ENCODE measurements at places on chromosomes 16 and 17. TPM values are rescaled to one million over a fixed set of nuclear protein-coding genes. Genes with fewer than 3 reads are reported as not detected.

Gene KRT222
- total RNA-seq = not detected

Gene FNDC8
- not detected for total RNA-seq

Gene KRTAP2-2
- not detected for total RNA-seq

Gene SEPTIN12
- not detected for total RNA-seq

GRCh38 chr17:58492238-58493121, 4.3 kb upstream of the HSF5 start:
- DNase-seq = no peak

- peak; percentile 88 for DNase-seq
Observed at GRCh38 chr16:19696328-19696727, 21.7 kb downstream of the KNOP1 start.

GRCh38 chr17:19868079-19868395, 301 bp upstream of the ULK2 start:
- no peak for DNase-seq

GRCh38 chr16:49278944-49279725, 2.5 kb downstream of the CBLN1 start:
- DNase-seq = no peak

- no peak for DNase-seq
Observed at GRCh38 chr16:11014136-11014535, 69.8 kb downstream of the CLEC16A start.

GRCh38 chr16:87384162-87384874, 742 bp upstream of the FBXO31 start:
- peak; percentile 68 for DNase-seq

- no peak for DNase-seq
Observed at GRCh38 chr17:80146121-80147034, 550 bp downstream of the EIF4A3 start.

DNA sequence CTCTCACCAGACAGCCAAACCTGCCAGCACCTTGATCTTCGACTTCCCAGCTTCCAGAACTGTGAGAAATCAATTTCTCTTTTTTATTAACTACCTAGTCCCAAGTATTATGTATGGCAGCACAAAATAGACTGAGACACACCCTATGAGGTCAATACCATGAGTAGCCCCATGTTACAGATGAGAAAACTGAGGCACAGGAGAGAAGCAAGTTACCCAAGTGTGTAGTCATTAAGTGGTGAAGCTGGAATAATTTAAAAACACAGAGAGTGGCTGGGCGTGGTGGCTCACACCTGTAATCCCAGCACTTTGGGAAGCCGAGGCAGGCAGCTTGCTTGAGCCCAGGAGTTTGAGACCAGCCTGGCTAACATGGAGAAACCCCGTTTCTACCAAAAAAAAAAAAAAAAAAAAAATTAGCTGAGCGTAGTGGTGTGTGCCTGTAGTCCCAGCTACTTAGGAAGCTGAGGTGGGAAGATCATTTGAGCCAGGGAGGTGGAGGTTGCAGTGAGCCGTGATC, 4.9 kb downstream of the NQO1 start:
- DNase-seq = no peak

- no peak for DNase-seq
Observed at GRCh38 chr17:48756830-48757251, 28.3 kb upstream of the HOXB13 start.

DNA sequence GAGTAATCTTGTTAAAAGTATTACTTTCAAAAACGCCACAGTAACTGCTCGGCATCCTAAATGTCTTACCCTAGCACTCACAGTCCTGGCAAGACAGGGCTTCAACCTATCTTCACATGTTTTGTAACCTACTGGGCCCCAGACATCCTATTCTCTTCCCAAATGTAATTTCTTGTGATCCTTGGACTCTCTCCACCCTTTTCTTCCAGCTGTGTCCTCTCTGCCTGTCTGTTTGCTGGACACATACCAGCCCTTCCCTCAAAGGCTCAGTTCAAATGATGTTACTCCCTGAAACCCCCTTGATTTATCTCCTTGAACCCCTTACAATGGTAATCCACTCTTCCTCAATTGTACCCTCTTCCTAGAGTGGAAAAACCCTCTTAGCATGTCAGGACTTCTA, 60.1 kb upstream of the CNEP1R1 start:
- DNase-seq = no peak

- DNase-seq = no peak
Observed at GRCh38 chr17:77282524-77283515, 142.1 kb downstream of the SEC14L1 start.

DNA sequence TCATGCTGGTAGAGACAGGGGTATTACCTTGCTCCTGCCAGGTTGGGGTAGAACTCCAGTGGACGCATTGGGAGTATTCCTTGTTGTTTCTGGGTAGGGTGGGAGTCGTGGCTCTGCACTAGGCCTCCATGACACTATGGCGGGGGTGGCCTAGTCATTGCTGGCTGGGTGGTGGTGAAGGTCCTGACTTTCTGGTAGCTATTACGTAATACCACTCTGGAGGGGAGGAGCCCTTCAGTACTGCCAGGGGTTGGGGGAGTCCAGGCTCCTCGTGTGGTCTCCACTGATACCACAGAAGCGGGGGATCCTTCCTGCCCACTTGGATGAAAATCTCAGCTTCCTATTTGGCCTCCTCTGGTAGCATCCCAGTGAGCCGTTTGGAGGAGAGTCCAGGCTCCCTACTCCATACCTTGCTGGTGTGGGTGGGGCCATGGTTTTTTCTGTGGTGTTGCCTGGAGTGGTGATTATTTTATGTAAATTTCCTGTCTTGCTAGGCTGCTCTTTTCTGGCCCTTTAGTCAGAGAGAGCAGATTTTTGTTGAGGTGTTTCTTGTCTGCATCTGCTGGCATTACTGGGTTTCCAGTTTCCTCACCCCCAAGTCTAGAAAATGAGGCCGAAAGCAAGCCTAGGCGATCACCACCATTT, 65.8 kb upstream of the GNG13 start:
- no peak for DNase-seq

DNA sequence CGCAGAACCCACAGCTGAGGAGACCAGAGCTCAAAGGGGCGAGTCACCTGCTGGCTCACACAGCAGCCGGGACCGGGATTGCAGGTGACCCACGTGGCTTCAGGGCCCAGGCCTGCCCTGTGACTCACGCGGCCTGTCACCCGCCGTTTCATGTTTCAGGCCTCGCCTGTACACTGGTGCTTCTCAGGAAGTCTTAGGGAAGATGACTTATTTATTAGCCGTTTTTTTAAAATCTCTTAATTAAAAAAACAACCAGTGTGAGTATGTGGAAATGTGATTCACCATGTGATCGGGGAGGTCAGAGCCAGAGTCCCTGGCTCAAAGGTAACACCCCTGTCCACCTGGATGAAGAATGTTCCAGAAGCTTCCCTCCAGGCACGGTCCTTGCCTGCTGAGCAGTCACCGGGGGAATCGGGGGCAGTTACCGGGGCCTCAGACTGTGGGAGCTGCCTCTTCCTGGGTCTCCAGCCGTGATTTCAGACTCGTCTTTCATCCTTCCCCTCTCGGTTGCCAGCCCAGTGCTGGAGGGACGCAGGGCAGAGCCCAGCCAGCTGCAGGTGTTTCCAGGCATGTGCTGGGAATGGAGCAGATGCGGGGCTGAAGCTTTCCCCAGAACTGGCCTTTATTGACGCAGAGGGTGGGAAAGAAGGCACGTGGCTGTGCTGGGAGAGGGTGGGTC, 49.3 kb downstream of the CMIP start:
- no peak for DNase-seq

GRCh38 chr16:19269098-19269497, 16.4 kb upstream of the CLEC19A start:
- no peak for DNase-seq

GRCh38 chr16:80804526-80805383, at the start of gene CDYL2:
Gene CDYL2 (minus strand): TSS chr16:80804598. CDS start chr16:80804173, 425 bp downstream.
- peak; percentile 54 for DNase-seq

- DNase-seq = no peak
Observed at GRCh38 chr16:76756951-76757350, 434.0 kb upstream of the MON1B start.

GRCh38 chr17:17626151-17626805, 34.8 kb upstream of the PEMT start:
- DNase-seq = no peak

- DNase-seq = no peak
Observed at GRCh38 chr17:7439462-7440112, at the start of gene FGF11. Gene FGF11 (plus strand): TSS chr17:7439512. CDS start chr17:7439621, 109 bp downstream.

Measured in left cardiac atrium (tissue), 4 donors.